Stimulated activated CD4-positive, alpha-beta T cell treated with anti-CD3 and anti-CD28 coated beads, Interleukin-1b, Interleukin-23, amount 100 ng/mL, for 1 hour (primary cell): ENCODE measurements at places on chromosomes 6 and 20.

DNA sequence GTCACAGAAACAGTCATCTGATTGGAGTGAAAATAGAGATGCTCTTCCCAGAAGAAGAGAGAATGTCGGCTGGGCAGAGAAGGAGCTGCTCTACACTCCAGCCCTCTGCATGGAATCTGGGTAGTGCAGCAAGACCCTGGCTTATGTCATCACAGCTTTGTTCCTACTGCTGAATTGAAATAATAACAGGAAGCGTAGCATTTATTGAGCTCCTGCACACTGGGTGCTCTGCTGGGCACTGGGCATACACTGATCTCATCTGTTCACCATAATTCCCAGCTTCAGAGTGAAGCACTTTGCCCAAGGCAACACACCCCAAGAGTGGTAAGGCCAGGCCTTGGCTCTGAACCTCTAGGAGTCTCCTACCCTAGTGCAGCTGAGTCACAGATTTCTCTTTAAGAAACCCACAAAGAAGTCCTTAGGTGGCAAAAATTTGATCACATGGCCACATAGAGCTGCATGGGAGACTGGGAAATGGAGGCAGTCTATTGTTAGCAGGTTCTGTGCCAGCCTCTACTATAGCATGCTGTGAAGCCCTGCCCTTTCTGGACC lies 3.9 kb upstream of the SDCBP2 start:
- DNase-seq: no peak

GRCh38 chr6:39918831-39919230 lies 15.4 kb downstream of the MOCS1 start:
- DNase-seq: no peak

GRCh38 chr6:11224252-11224965 lies 8.1 kb downstream of the NEDD9 start:
- no peak for DNase-seq

DNA sequence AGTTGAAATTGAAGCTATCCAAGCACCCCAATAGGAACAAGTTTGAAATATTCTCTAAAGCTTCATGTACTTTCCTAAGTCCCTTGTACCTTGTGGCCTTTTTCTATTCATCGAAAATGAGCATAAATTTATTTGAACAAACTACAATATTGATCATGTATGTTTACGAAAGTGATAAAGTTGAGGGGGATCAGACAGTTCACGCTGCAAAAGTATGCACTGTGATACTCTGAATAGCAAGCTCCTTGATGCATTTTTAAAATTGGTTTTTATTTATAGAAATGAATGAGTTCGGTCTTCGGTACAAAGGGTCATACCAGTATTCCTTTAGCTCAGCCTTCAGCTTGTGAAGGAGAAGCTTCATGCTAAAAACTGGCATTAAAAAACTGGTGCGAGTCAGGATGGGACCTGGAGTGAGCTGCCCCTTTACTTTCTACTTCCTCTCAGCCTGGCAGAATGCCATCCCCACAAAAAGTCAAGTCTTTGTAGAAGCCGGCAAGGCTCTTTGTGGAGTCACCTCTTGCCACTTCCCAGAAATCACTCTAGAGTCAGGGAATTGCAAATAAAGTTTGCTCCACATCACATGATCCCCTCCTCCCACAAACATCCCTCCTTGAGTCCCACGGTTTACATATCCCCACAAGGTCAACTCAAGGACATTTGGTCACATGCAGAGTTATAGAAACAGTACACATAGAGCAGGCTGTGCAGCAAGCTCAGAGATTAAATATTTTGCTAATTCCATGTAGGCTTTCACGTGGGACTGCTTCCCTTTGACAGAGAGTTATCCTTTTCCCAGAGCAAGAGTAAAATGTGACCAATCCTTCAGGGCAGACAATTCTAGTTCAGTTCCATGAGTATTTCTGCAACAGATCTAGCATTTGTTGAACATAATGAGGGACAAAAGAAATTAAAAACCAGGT lies 34.6 kb upstream of the ADGRF1 start:
- no peak for DNase-seq

- no peak for DNase-seq
Measured at GRCh38 chr6:117613920-117614560, 11.7 kb upstream of the GOPC start.

GRCh38 chr20:13291157-13291556 lies 70.1 kb downstream of the ISM1 start:
- DNase-seq: no peak

DNA sequence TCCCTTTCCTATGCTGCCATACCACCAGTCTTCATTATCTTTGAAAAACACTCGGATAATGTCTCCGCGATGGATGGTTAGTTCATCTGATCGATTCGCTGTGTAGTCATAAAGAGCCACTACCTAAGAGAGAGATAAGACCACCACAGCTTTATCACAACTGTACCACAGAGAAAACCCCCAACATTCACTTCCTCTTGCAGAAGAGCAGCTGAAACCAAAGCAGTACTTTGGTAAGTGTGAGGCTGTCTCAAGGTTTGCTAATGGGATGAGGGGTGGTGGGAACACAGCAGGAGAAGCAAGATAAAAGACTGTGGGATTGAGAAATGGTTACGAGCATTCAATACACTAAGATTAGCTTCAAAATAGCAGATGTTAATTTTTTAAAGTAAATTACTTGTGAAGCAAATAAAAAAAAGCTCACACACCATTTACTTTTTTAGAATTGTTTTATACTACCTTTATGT lies 142.1 kb downstream of the MYB start:
- no peak for DNase-seq

DNA sequence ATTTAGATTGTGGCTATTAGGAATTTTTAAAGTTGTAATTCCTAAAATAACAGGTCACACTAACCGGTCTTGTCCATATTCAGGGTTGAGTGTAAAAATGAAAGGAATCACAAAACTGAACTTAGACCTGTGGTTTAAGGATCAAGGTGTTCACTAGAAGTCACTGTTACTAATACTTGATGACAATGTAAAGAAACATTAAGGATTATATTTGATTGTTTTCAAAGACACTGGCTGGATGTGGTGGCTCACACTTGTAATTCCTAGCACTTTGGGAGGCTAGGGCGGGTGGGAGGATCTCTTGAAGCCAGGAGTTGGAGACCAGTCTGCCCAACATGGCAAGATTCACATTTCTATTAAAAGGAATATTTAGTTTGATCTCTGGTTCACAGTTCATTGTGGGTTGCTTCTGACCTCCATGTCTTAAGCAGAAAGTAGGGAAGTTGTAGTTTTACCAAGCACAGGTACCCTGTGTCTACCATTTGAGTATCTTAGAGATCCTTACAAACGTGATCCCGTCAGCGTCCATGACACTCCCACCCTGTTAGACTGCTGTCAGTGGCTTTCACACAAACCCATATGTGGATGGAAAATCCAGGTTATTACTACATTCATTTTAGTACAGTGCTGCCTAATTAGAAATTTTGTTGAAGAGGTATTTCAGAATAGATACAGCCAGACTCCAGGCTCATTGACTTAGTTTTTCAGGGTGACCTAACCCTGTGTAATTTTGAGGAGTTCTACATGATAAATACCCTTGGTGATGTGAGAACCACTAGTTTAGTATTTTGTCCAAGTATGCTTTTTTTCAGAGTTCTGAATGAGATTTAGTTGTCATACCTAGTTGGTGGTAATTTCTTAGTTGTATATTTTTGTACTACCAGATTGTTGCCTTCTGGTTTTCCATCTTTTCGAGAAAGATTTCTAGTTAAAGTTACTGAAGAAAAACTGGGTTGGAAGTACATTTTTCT lies 10.2 kb downstream of the SRSF3 start:
- no peak for DNase-seq
